Stimulated activated CD4-positive, alpha-beta T cell treated with anti-CD3 and anti-CD28 coated beads, Interleukin-4, amount 100 ng/mL, for 4 hours (primary cell): ENCODE measurements at places on chromosomes 4 and X.
A peak's percentile ranks its signal among the peaks of the same experiment; 100 is the strongest.

GRCh38 chr4:169164669-169165415, 105.9 kb downstream of the SH3RF1 start:
- no peak for DNase-seq

GRCh38 chrX:93874554-93874953, 200.5 kb downstream of the FAM133A start:
- no peak for DNase-seq

DNA sequence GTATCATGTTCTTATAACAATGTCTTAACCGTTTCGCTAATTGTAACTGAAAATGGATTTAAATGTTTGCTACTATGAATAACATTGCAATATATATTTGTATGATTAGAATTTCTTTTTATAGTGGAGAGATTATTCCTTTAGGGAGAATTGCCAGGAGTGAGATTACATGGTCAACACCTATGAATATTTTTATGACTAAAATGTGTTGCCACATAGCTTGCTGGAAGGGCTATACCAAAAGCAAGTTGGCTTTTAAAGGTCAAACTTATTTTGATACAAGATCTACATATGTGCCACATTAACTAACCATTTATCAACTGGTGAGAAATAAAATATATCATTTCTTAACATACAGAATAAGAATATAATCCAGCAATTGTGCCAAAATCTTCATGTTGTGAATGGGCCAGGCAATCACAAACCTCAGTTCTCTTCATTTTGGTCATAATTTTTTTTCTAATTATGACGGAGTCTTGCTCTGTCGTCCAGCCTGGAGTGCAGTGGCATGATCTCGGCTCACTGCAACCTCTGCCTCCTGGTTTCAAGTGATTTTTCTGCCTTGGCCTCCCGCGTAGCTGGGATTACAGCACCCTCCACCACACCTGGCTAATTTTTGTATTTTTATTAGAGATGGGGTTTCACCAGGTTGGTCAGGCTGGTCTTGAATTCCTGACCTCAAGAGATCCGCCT, 10.0 kb upstream of the EGF start:
- DNase-seq, result no peak

DNA sequence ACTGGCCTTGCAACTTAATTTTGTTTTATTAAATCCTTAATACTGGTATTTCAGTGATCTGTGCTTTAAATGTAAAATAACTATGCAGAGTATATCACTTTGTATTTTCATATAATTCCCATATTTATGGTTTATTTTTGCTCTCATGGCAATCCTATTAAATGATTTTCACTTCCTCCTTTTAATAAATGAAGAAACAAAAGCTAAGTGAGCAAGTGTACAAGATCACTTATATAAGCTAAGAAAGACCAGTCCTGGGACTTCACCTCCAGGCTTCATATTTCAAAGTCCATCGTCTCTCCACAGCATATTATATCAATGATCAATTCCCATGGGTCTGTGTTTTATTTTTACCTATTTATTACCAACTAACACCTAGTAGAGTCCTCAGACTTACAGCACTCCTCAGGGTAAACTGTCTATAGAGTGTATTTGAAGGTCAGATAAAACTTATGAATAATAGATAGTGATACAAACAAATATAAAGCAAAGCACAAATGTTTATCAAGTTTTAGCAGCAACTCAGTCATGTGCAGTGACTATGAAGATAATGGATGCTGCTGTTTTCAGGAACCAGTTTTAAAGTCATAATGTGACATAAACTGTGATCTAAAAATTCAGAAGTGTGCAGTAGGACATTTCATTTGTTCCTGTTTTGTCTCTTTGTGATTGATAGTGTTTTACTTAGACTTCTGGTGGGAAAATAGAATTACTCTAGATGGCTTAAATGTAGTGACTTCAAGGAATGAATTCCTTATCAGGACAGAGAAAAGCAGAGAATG, 56.8 kb downstream of the ARHGAP24 start:
- DNase-seq, result no peak

GRCh38 chr4:108210989-108211835, 42.5 kb upstream of the LEF1 start:
- no peak for DNase-seq

DNA sequence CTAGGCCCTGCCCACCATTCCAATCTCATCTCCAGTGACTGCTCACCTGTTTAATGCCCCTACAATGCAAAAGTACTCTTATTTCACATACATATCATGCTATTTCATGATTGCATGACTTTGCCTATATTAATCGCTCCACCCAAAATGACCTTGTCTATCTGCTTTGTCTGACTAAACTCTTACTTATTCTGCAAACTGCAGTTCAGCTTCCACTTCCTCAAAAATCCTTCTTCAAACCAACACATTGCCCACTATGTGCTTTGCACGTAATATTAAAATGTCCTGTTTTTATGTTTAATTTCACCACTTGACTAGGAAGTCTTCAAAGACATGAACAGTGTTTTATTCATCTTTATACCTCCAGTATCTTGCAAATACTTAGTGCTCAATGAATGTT, 229.6 kb downstream of the OPHN1 start:
- no peak for DNase-seq

DNA sequence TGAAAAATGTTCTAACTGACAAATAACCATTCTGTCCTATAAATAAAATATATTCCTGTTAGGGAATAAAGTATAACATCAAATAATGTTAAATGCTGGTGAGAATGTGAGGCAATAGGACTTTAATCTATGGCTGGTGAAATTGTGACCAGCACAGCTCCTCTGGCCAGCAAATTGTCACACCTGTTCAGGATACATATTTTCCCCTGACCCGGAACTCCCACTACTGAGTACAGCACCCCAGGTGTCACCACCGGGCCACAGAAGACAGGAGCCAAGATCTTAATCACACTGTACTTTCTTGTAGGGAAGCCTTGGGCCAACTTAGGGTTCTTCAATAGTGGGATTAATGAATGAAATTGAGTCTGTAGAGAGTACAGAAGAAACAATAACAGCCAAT, 33.2 kb downstream of the C4orf33 start:
- no peak for DNase-seq

- peak; percentile 33 for DNase-seq
Observed at GRCh38 chr4:39446842-39447573, 11.7 kb downstream of the RPL9 start.

- DNase-seq, result no peak
Observed at GRCh38 chr4:13143222-13144070, 340.7 kb downstream of the RAB28 start.

- no peak for DNase-seq
Observed at GRCh38 chrX:9614016-9614415, 149.2 kb downstream of the TBL1X start.

DNA sequence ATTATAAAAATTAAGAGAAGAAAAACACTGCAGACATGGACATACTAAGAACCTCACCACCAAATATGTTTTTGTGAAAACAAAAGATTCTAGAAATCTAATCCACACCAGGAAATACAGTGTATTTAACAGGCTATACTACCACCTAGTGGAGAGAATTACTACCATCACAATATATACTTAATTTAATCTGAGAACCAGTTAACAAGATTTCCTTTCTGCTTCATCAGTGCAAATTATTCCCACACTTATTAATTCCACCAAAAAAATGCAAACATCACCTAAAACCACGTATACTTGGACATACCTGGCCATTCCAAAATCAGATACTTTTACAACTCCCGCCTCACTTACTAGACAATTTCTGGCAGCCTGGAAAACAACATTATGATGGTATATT, 7.0 kb upstream of the TXK start:
- no peak for DNase-seq

- no peak for DNase-seq
Observed at GRCh38 chr4:52838729-52839586, 23.2 kb upstream of the RASL11B start.

- no peak for DNase-seq
Observed at GRCh38 chr4:154305616-154306015, 186.0 kb downstream of the DCHS2 start.

- DNase-seq, result no peak
Observed at GRCh38 chr4:10321931-10322330, 135.3 kb downstream of the ZNF518B start.

DNA sequence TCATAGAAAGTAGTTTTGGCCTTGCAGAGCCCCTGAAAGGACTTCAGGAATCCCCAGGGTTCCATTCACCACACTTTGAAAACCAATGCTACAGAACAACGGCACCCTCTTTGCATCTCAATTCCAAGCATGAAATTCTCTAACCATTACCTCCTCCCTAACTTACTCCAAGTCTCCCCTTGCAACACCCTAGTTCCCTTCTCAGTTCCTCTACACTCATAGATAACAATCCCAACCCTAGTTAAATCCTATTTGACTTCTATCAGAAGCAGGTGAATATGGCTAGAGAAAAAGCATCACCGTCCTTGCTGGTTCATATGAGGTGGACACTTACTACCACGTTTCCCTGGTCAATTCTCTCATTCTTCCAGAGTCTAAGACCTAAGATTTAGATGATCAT, 2.4 kb downstream of the RCHY1 start:
- no peak for DNase-seq

- DNase-seq, result no peak
Observed at GRCh38 chr4:70895405-70895804, 6.8 kb upstream of the MOB1B start.

- DNase-seq, result no peak
Observed at GRCh38 chrX:123713434-123713833, 19.4 kb downstream of the THOC2 start.

- DNase-seq, result no peak
Observed at GRCh38 chr4:143337600-143338287, 1.1 kb downstream of the GAB1 start.

DNA sequence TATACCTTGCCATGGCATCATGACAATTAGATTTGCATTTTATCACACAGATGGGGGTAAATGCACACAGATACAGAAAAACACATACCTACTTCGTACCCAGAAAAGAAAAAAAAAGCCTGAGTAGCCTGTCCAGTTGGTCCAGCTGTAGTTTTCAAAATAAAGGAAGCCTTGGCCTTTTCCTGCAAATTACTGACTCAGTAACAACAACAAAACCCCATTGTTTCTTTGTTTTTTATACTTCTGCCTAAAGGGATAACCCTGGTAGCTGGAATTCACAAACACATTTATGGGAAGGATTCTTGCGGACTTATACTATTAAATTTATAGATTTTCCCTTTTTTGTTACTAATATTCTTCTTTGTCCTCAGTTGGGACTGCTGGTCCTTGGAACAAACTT, 156.4 kb upstream of the PCDH10 start:
- no peak for DNase-seq
